ENCODE measurements at places on chromosomes 4 and X.

- no peak for DNase-seq
Observed at GRCh38 chr4:80852061-80852460, 178.4 kb upstream of the BMP3 start.

GRCh38 chr4:40731792-40732245 is 17.9 kb upstream of the NSUN7 start:
- no peak for DNase-seq

GRCh38 chrX:72392816-72393800 is 87.4 kb upstream of the CITED1 start:
- DNase-seq, result peak; percentile 5

DNA sequence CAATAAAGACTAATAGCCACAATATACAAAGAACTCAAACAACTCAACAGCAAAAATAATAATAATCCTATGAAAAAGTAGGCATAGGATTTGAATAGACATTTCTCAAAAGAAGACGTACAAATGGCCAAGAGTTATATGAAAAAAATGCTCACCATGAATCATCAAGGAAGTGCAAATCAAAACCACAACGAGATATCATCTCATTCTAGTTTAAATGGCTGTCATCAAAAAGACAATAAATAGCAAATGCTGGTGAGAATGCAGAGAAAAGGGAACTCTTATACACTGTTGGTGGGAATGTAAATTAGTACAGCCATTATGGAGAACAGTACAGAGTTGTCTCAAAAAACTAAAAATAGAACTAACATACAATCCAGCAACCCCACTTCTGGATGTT is 18.8 kb downstream of the TLR6 start:
- peak; percentile 84 for DNase-seq

DNA sequence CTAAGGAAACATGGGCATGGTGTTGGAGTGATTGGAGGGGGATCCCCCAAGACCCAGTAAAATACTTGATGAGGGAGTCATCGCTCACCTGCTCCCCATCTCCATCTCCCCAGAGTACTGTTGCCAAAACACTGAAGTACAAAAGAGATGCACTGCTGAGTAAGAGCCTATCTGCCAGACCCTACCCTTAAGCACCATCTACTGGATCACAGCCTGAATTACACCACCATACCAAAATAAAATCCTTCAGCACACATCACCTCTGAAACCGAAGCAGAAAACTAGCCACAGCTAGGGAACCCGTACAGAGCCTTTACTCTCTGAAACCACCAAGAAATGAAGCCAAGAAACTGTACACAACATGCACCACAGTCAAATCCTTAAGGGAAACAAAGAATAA is 466.3 kb upstream of the ACTRT1 start:
- peak; percentile 13 for DNase-seq

GRCh38 chrX:79412972-79413371 is 45.8 kb upstream of the ITM2A start:
- peak; percentile 4 for DNase-seq

DNA sequence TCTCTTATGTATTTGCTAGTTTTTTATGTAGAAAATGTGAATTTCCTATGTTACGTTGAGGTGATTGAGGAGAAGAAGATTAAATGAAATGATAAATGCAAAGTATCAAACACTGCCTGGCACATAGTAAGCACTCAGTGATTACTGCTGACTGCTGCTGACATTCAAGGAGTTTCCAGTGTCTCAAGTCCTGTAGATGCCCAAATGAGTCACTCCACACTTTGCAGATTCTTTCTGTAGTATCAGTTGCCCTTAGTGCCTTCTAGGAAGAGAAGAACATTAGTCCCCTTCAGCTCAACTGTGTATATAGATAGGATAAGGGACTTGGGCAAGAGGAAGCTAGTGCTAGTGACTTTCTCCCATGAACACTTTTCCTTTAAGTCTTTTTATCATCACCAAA is 240.5 kb upstream of the TEX13A start:
- peak; percentile 46 for DNase-seq

GRCh38 chr4:27846951-27847350 is 986.3 kb downstream of the STIM2 start:
- peak; percentile 61 for DNase-seq

GRCh38 chr4:169615467-169616106 is 3.2 kb upstream of the NEK1 start:
- peak; percentile 16 for DNase-seq

- DNase-seq, result no peak
Observed at GRCh38 chr4:127560755-127561154, 72.0 kb upstream of the INTU start.

GRCh38 chr4:93086356-93086755 is 742.2 kb upstream of the ATOH1 start:
- no peak for DNase-seq

DNA sequence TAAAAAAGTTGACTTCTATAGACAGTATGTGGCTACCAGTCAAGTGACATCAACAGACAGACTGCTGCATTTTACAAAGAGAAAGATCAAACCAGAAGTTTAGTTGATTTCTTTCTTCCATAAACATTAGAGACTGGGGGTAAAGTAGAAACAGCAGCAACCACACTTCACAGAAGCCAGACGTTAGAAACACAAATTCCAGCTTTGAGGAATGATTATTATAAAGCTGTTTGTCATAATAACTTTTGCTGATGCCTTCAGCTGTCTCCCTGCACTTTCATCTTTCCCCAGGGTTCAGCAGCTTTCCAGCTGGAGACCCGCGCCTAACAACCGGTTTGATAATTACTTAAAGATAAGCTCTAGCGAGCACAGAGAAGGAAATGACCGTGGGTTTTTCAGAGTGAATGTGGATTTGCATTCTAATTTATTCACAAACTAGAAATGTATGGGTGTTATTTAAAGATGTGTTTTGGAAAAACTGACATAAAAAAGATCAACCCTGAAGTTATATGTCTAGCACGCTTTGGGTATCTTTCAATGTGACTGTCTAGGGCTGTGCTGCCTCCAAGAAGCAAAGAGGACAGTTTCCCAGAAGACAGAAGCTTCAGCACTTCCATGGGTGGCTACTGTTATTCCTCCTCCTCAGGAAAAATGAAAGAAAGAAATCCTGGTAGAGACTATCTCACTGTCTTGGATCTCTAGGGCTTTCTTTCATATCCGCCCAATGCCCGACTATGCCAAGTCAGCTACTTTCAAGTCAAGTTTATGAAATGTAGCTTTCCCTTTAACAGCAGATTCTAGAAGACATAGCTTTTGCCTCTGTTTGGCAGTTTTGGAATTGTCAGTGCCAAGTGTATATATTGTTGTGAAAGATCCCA is 15.0 kb upstream of the ENAM start:
- no peak for DNase-seq

DNA sequence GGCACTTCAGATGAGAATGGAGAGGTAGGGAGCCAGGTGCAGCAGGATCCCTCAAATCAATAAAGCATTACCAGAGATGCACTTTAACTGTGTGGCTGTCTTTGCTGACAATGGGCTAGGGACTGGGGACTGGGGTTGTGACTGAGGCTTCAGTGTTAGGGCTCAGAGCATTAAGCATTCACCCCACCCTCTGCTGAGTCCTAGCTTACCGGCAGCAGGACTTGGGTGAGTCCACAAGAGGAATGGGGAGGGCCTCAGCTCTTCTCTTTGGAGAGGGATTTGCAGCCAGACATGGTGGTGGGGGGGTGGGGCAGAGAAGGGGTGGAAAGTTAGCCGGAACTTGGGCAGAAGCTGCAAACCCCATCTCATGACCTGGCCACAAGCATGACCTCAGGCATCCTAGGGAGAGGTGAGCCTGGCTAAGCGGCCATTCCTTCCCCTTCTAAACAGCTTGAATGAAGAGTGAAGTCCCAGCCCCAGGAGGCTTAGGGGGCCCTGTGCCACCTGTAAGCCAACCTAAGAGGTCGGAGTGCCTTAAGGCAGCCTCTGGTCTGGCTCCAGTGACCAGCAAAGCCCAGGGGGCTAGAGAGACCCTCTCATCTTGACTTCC is 78.4 kb downstream of the STARD8 start:
- no peak for DNase-seq

GRCh38 chr4:2500547-2500946 is 31.6 kb downstream of the RNF4 start:
- DNase-seq, result no peak

- DNase-seq, result no peak
Observed at GRCh38 chr4:93409035-93409434, 419.5 kb upstream of the ATOH1 start.

DNA sequence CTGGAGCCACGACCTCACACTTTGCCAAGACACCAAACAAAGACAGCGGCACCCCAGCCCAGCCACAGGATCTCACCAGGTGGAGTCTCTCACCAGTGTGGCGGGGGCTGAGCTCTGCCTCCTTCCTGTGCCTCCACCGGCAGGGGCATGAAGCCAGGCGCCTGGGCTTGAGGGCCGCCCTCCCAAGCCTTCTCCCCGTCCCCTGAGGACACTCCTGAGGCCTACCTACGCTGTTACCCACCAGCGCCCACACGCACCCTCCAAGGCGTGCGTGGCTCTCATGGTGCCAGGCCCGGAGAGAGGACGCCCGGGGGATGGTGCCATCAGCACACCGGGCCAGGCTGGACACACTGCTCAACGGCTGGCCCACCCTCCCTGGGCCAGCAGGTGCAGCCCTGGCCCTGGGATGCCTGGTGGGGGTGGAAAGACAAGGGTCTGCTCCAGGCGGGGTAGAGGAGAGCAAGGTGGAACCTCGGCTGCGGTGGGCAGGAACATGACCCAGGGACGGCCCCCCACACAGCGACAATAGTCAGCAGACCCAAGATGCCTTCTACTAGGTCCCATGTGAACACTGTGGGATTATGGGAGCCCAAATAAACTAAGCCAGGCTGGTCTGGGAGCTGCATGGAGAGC is 22.1 kb downstream of the NELFA start:
- DNase-seq, result no peak

GRCh38 chrX:100435726-100436125 is 25.7 kb upstream of the PCDH19 start:
- DNase-seq, result no peak

- DNase-seq, result no peak
Observed at GRCh38 chr4:158802914-158803313, 34.1 kb downstream of the FNIP2 start.

DNA sequence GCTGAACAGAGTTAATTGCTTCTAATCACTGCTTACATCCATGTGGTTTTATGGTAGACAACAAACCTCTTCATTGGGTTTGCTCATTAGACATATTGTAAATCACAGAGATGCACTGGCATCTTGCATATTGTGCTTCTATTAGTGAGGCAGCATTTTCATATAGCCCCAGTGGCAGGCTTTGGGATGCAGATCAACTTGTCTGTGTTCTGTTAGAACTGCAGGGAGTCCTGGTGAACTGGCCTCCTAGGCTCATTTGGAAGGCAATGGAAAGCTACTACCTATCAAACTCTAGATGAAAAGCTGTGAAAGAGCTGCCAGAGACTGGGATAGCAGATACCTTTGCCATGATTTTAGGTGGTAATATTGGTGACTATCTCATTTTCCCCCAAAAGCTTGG is 108.8 kb downstream of the NAA11 start:
- no peak for DNase-seq

All from fibroblast of skin of right biceps (primary cell).